ENCODE measurements at places on chromosomes 1 and 21.

DNA sequence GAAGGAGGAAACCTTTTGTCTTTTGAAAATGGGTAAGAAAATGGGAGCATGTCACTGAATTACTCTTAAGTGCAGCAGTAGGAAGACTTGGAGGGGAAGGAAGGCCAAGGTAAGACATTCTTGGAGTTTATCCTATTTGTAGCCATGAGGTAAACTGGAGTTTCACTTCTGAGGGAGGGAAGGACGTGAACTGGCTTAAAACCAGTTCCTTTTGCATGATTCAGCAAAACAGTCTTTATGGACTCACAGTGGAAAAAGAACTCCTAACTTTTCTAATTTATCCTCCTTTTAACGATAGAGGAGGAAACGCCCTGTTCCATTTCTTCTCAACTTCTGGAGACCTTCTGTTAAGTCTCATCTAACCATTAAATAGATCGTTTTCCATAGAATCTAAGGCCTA is 2.5 kb downstream of the PRDX6 start:
- no peak for DNase-seq

DNA sequence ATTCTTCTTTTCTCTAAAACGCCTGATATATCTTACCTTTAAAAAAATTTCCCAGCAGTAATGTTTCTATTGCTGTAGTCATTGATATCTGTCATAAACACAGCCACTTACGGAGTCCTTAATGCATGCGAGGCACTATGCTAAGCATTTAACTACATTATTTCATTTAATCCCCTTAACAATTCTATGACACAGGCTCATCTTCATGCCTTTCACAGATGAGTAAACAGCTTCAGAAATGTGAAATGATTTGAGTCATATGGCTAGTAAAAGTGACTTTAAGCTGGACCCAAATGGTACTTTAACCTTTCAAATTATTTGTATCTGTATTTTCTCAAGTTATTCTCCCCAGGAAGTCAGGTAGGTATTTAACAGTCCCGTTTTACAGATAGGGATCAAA is 125.1 kb upstream of the FGGY start:
- DNase-seq: no peak

- no peak for DNase-seq
These were observed 459.2 kb upstream of the RUNX1 start for GRCh38 chr21:35508139-35508888.

- DNase-seq: no peak
These were observed 31.1 kb upstream of the RGS8 start for GRCh38 chr1:182715531-182715930.

DNA sequence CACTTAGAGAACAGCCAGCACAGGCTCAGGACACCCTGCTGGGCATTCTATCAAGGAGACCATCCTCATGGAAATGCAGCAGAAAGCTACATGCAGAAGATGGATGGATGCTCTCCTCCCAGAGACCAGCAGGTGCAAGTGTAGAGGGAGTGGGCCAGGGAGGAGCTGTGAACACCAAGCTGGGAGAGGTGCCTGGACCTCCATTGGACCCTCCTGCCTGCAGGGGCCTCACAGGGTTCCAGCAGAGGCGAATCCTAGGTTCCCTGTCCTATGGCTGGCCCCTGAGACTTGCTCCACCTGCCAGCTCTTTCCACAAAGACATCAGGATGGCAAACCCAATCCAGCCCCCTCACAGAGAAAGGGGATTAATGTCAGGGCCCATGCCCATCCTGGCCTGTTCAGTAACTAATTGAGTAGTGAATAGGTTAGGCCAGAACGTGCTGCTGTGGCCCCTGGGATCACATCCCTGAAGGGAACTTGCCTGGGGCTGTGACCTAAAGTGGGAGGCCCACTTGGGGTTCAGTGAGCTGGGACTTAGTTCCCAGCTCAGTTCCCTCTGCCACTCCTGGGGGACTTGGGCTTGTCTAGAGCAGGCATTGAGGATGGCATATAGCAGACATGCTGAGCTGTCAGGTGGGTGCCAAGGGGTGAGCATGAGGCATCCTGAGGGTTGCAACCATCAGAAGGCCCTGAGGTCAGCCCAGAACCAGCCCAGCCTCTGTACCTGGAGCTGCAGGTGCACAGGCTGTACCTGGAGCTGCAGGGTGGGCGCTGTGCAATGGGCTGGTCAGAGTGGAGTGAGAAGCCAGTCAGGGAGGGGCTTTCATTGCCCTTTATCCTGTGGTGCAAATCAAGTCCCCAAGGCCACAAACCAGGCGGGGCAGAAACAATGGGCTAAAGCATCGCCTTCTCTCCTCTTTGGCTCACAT is 22.9 kb upstream of the ZNF678 start:
- DNase-seq: no peak

- DNase-seq: no peak
These were observed 108.2 kb downstream of the FOXD2 start for GRCh38 chr1:47545912-47546483.

- no peak for DNase-seq
These were observed 8.6 kb upstream of the AK2 start for GRCh38 chr1:33045246-33045645.

- no peak for DNase-seq
These were observed 26.7 kb upstream of the ZNHIT6 start for GRCh38 chr1:85734931-85735330.

- DNase-seq: no peak
These were observed 24.8 kb upstream of the CITED4 start for GRCh38 chr1:40887012-40887378.

DNA sequence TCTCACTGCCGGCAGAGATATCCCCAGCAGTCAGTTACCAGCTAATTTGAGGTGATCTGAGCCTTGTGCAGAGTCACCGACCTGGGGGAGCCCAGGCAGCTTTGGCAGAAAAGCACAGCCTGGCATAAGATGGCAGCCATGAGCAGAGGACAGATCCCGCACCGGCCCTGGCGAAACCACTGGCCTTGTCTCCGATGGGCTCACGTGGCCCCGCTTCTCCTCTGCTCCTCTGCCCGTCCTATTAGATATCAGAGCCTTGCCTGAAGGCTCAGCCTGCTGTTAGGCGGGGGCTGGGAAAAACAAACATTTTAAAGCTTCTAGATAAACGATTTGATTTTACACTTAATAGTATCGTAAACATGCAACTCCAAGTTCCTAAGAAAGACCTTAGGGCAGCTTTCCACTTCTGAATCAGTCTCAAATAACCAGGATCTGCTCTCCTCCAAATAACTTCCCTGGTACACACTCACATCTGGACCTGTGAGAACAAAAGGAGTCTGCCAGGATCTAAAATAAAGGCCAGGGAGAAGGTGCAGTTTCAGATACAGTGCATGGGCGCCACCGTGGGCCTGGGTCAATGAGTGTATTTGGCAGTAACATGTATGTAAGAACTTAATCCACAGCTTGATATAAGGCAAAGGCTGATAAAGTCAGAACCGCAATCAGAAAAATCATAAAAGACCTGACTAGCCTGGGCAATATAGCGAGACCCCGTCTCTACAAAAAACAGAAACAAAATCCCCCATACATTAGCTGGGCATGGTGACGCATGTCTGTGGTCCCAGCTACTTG is 10.0 kb downstream of the EDARADD start:
- DNase-seq: no peak

GRCh38 chr1:244654108-244655038 is 1.4 kb downstream of the DESI2 start:
- DNase-seq: no peak

GRCh38 chr21:40049931-40050290 is 182.7 kb downstream of the PCP4 start:
- no peak for DNase-seq

- DNase-seq: no peak
These were observed 275.9 kb downstream of the LRRC40 start for GRCh38 chr1:69929308-69930057.

DNA sequence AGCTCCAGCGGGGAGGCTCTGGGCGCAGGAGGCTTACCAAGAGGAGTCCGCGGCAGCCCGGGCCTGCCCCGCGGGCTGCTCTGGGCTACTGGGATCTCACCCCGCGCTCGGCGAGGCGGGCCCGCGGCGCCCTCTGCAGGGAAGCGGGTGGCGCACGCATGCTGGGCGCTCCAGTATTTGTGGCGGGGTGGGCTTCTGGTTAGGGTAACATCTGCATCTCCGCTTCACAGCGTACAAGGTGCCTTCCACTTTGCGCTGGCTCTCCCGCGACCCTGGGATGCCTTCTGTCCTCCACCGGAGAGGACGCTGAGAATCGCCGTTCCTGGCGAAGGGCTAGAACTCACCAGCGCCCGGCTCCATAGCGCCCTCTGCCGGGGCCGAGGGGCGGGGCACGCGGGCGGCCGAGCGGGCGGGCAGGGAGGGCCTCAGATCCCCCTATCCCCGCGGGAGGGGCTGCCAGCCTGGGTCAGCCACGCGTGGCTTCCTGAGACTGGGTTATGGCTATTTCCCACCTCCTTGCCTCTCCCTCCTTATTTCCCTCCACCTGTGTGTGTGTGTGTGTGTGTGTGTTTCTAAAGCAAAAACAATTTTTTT is 46.6 kb upstream of the CTBS start:
- peak; percentile 78 for DNase-seq

DNA sequence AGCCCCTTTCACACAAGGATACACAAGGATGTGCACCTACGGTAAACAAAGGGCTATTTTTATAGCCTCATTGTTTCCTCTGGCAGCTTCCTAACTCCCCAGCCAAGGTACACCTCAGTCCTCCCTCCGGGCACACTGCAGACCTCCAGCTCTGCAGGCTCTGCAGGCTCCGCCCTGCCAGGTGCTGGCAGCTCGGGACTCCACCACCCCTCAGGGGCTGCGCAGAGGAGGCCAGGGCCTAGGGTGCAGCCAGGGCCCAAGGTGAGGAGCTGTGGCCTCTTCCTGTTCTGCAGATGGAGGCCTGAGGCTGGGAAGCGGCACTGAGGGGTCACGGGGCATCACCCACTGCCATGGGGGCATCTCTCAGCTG is 19.8 kb upstream of the CLSTN1 start:
- DNase-seq: no peak

- no peak for DNase-seq
These were observed 20.5 kb upstream of the THRAP3 start for GRCh38 chr1:36203554-36204346.

- DNase-seq: no peak
These were observed 50.6 kb upstream of the SLC2A1 start for GRCh38 chr1:43009274-43009673.

GRCh38 chr1:225451340-225451739 is 23.5 kb upstream of the LBR start:
- DNase-seq: no peak

- DNase-seq: no peak
These were observed 295.4 kb upstream of the PBX1 start for GRCh38 chr1:164263540-164263939.

DNA sequence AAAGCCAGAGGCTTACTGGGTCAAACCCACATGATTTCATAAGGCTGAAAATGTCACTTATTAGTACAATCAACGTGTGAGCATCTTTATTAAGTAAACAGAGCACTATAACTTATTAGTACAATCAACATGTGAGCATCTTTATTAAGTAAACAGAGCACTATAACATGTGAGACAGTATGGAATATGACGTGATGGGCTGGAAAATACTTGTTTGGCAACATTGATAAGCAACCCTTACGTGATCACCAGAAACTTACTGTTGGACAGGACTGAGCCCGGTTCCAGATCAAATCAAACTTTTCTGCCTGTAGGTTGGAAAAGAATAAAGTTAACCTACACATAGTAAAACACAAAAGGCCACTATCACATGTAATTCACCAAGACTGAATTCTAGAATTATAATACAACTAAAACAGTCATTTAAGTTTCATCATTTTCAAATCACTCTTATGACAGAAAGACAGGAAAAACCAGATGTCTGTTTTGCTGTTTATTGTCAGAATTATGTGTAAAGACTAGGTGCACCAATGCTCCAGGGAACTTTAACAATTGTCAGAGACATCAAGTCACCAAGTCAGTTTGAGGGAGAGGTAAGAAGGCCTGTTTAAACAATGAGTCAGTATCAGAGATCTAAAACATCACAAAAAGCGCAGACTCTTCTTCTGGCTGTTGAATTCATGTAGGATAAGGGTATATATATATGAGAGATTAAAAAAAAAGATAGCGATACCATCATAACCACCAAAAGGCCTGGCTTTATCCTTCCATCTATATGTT is 15.7 kb downstream of the ATPAF1 start:
- no peak for DNase-seq

GRCh38 chr1:71490432-71490831 is 409.6 kb upstream of the ZRANB2 start:
- DNase-seq: no peak

All from stimulated activated CD4-positive, alpha-beta T cell treated with anti-CD3 and anti-CD28 coated beads, Interleukin-4, amount 100 ng/mL, for 1 hour (primary cell).